ENCODE measurements at places on chromosomes 4 and X.

DNA sequence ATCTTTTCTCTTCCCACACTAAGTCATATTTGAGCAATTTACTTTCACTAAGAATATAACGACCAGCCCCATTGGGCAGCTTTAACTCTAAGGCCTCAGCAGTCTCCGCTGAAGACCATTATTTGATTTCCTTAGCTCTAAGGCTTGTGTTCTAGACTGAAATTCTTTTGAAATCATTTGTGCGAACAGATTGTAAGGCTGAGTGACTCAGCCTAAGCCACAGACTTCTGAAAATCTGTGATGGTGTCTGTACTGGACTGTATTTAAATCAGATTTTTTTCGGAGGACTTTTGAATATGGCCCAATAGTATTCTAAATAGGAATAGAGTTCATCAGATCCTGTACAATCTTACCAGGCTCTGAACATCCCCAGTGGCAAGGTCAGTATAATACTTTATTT is 150.3 kb upstream of the TECRL start:
- DNase-seq, result no peak

- DNase-seq, result no peak
Observed at GRCh38 chr4:19285146-19285545, 966.6 kb upstream of the SLIT2 start.

GRCh38 chr4:147794314-147794680 is 62.4 kb downstream of the ARHGAP10 start:
- DNase-seq, result no peak

DNA sequence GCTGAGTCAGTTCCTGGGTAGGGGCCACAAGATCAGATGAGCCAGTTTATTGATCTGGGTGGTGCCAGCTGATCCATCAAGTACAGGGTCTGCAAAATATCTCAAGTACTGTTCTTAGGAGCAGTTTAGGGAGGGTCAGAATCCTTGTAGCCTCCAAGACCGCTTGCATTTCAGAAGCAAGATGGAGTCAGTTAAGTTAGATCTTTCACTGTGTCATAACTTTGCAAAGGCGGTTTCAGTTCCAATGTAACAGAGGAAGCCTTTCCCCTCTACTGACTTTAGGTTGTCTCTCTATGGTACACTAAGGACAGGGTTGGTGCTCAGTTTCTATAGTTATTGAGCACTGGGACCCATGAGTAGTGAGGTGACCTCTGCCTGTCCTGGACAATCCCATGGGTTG is 127.3 kb upstream of the WDR1 start:
- DNase-seq, result no peak

DNA sequence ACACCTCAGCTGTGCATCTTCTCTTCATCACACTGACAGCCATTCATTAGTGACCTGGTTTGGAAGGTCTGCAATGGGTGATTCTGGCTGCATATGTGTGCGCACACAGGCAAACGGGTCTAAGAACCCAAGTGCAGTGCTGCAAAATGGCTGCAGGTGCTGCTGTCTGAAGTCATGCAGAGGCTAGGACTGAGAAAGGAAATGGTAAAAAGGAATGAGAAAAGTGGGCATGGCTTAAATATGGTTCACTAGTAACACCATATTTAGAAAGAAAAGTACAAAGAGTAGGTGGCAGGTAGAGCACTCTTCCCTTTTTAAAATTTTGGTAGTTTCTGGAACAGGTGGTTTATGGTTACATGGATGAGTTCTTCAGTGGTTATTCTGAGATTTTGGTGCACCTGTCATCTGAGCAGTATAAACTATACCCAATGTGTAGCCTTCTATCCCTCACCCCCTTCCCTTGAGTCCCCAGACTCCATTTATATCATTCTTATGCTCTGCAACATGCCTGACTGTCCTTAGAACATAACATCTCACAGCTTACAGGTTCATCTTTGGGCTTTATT is 78.4 kb downstream of the CCNG2 start:
- no peak for DNase-seq

DNA sequence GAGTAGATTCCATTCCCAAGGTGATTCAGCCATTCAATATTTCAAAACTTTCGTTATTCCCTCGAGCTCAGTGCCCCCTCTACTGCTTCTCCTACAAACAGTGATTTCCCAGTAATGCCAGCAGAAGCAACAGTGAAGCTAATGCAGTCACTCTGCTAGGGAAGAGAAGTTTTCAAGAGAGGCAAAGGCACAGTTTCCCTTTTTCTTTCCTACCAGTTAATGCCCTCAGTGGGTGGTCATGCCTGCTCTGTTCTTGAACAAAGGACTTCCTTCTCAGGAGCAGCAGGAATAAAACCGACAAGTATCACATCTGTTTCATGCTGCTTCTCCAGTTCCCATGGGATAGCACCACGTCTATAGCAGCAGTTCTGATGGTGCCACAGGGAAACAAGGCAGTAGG is 317.2 kb downstream of the TENM3 start:
- no peak for DNase-seq

GRCh38 chr4:47650584-47651130 is 165.6 kb downstream of the ATP10D start:
- no peak for DNase-seq

GRCh38 chrX:66164470-66164869 is 423 bp downstream of the HEPH start:
- DNase-seq, result no peak

DNA sequence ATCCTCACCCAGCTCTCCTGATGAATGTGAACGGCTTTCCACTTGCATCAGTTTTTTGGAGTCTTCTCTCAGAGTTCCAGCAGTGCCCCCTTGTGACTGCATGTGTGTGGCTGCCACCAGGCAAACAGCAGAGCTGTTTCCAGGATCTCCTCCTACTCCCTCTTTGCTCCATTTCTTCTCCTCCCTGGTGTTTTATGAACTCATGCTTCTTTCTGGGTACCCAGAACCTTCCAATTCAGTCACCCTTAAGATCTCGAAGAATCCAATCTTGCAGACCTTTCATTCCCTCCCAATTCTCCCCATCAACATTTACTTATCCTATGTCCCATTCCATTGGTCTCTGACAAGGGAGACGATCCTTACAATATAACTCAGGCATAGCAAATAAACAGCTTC is 6.8 kb upstream of the TCEANC start:
- DNase-seq, result peak; percentile 74

- no peak for DNase-seq
Observed at GRCh38 chrX:11530621-11531020, 135.1 kb downstream of the ARHGAP6 start.

DNA sequence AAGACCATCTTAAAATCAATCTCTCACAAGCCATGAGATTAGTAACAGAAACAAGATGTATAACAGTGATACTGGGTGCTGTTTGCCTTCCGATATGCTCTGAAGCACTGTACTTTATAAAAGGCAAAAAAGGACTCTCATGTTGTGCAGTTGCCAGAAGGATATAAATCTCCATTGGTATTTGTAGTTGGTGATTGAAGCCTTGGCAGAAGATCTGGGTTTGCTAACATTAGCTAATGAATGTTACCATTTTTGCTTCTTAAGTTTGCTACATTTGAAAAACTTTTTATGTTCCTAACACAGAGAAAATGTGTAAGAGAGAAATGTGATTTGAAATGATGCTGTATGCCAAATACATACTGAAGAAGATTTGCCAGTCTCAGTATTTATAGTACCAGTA is 44.4 kb downstream of the RAP1GDS1 start:
- no peak for DNase-seq

DNA sequence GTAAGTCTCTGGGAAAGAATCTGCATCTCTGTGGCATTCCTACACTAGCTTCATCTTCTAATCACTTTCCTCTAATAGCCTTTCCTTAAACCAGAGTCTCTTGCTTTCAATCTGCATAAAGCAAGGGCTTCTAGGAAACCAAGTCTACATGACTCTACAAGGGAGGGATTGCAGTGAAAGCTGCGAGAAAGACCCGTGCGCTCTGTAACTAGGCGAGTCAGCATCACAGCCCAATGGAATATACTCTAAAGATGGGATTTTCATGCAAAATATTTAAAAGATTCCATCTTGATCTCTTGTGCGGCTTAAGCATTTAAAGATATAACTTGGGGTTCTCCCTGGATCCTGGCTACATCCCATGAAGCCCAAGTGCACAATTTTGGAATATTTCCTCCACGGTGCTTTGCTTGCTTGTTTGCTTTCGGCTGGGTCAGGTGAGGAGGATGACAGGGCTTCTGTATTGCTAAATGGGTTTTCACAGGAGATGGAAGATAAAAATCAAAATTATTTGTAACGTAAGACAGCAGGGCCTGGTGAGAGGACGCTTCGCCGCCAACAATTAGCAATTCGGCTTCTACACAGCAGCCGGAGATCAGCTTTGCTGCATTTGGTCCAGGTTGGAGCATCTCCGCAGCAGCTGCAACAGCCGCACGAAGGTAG is 687 bp upstream of the GRIA2 start:
- no peak for DNase-seq
